NCI-H2081 treated with DMSO at 0.1 percent for 48 hours (cell line): ENCODE measurements at places on chromosomes 3 and 15.

- DNase-seq = no peak
Measured at GRCh38 chr3:177451864-177452830, 254.9 kb upstream of the TBL1XR1 start.

DNA sequence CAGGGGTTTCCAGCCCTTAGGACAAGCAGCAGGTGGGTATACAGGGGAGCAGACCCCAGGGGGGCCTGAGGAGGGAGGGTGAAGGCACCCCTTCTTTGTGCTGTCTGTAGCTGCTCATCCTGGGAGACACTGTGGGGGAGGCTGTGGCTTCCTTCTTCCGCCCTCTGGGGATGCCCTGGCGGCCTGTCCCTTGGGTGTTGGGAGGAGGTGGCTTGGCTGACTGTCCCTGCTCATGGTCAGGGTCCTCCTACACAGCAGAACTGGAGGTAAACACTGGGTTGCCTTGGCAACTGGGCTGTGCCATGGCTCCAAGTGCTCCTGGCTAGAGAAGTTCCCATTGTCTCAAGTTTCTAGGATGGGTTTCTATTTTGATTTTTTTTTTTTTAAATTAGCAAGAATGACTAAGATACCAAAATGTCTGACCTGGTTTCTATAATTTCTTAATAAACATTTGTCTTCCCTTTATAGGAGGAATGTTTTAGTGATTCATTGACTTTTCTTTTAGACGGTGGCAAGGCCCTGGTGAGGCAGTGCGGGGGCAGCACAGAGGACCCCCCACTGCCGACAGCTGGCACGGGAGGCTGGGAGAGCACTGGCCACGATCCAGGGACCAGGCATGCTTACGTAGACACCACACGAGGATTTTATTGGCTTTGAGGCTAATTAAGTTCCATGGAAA lies 12.4 kb downstream of the KLF13 start:
- DNase-seq = no peak

DNA sequence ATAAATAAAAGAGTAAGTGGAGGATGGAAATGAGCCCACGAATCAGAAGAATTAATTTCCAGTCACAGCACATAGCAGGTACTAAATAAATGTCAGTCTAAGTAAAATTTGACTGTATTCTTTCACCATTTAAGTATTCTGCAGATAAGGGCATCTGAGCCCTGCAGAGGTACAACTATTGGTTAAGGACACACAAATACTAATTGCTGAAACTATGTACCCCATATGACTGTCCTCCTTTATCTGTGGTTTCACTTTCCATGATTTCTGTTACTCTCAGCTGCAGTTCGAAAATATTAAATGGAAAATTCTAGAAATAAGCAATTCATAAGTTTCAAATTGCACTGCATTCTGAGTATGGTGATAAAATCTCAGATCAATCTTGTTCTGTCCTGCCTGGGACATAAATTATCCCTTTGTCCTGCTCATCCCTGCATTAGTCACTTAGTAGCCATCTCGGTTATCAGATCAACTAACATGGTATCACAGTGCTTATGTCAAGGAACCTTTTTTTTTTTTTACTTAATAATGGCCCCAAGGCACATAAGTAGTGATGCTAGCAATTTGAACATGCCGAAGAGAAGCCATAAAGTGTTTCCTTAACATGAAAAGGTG lies 95.1 kb downstream of the LSAMP start:
- no peak for DNase-seq

GRCh38 chr3:195809291-195809785 lies 2.4 kb downstream of the MUC4 start:
- no peak for DNase-seq

GRCh38 chr3:131988209-131988608 lies 46.6 kb downstream of the CPNE4 start:
- DNase-seq = no peak

GRCh38 chr15:59400103-59400813 lies 27.6 kb upstream of the MYO1E start:
- DNase-seq = no peak

GRCh38 chr3:20136231-20136630 lies 49.8 kb downstream of the SGO1 start:
- no peak for DNase-seq

DNA sequence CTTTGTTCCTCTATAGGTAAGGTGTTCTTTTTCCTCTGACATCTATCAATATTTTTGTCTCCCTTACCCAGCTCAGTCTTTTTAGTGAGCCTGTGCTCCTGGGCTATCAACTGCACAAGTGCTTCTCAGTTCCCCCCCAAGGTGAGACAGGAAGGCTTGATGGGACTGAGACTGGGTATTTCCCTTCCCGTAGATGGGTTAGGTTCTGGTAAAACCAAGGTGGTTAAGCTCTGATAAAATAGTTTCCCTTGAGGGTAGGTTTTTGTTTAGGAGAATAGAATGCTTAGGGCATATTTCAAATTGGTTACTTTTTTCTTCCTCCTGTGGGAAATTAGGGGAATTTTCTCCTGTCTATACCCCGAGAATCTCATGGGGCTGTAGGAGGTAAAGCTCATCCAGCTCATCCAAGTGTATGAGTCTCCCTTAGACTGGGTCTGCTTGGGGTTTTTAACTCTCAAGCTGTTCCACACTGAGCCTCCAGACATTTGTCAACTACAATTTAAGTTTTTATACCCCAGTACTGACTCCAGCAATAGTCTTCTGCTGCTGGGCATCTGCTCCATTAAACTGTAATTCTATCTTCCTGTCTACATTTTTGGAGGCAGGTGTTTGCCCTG lies 44.9 kb downstream of the OXSR1 start:
- DNase-seq = no peak

DNA sequence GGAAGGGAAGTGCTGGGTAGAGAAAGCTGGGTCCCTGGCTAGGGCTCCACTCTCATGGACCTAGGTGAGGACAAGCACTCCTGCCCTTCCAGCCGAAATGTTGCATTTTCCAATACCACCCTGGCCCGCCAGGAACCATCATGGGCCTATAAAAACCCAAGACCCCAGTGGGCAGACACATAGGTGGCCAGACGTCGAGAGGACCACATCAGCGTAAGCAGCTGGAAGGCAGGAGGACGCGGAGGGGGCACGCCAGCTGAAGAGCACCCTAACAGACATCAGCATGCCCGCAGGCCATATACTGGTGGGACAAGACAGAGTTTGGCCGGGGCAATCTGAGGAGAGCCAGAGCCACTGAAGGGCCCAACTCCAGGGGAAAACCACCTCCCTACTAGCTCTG lies 98.3 kb downstream of the GBE1 start:
- DNase-seq = no peak

- no peak for DNase-seq
Measured at GRCh38 chr3:49535971-49536874, 18.1 kb upstream of the BSN start.

GRCh38 chr3:149095487-149095886 lies 9.2 kb upstream of the HLTF start:
- DNase-seq = no peak

DNA sequence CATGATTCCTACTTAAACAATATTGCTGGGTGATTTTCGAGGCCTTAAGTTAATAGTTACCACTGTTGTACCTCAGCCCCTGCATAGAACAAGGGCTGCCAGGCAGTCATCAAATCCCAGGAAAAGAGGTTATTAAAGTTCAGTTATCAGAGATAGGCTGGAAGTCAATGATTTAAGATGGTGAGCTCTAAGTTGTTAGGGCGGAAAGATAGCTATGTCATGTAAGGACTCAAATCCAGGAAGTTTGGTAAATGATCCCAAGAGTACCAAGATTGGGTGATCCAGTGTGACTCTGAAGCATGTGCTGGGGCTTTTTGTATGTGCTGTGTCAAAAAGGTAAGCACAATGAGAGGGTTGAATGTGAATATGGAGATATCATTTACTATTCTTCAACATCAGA lies 287.9 kb downstream of the NLGN1 start:
- DNase-seq = no peak

- no peak for DNase-seq
Measured at GRCh38 chr3:90076136-90076535, 968.7 kb downstream of the EPHA3 start.

DNA sequence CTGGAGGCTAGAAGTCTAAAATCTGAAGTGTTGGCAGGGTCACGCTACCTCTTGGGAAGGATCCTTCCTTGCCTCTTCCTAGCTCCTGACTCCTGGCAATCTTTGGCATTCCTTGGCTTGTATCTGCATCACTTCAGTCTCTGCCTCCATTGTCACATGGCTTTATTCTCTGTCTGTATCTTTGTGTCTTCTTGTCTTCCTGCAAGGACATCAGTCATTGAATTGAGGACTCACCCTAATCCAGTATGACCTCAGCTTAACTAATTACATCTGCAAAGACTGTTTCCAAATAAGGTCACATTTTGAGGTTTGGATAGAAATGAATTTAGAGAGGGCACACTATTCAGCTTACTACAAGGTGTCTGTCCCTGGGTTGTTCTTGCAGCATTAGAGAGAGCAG lies 31.1 kb upstream of the UTS2B start:
- no peak for DNase-seq

GRCh38 chr3:113252553-113252952 lies 41.2 kb downstream of the BOC start:
- no peak for DNase-seq

DNA sequence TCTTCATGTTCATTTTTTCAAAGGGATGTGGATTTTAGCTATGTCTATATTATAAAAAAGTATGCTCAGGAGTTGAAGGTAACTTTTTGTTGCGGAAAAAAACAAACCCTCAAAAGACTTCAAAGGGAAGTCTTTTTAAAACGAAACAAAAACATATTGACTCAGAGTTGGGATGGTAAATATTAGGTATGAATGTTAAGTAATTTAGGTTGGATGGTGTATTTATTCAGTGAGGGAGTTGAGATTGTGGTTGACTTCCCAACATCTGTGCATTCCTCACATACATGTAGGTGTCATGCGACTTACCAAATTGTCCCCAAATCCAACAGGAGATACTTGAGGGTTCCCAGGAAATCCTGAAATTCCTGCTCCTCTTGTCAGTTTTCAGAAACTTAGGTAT lies 32.7 kb upstream of the PLSCR5 start:
- DNase-seq = no peak

GRCh38 chr3:78353231-78353630 lies 1313.3 kb downstream of the ROBO2 start:
- no peak for DNase-seq

DNA sequence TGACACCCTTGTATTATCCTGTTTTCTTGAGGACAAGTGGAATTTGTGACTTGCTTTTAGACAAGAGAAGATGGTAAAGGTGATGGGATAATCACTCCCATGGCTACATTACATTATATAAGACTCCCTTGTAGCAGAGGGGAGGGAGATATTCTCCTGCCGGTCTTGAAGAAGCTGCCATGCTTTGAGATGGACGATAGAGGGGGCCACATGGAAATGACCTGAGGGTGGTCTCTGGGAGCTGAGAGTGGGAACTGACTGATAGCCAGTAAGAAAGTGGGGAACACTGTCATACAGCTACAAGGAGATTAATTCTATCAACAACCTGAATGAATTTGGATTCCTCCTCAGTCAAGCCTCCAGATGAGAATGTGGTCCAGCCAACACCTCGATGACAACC lies 540.1 kb downstream of the NTRK3 start:
- DNase-seq = no peak

GRCh38 chr3:77394046-77394445 lies 354.1 kb downstream of the ROBO2 start:
- DNase-seq = no peak

- DNase-seq = no peak
Measured at GRCh38 chr15:90520365-90520764, 9.4 kb upstream of the CRTC3 start.

DNA sequence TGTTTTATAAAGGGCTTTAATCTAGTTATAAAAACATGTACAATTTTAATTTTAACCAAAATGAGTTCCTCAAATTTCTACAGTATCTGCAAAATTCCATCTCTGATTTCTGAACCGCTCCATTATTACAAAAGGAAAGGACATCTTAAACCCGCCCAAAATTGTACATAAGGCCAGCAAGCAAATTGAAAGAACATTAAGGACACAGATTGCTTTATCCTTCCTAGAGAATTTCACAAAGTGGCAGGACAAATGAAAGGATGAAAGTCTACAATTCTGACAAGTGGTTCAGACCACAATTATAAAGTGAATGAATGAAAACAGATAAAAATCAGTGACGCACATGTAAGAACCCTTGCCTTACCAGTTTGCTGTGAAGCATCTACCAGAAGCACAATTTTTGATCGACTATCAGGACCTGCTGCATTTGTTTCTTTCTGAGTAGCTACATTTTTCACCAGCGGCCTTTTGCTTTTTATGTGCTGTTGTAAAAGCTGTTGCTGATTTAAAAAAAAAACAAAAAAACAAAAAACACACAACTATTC lies 13.6 kb downstream of the SECISBP2L start:
- DNase-seq = no peak

- DNase-seq = no peak
Measured at GRCh38 chr3:150236316-150237082, 171.6 kb upstream of the TSC22D2 start.

- DNase-seq = no peak
Measured at GRCh38 chr15:28208583-28208982, 109.5 kb upstream of the OCA2 start.

DNA sequence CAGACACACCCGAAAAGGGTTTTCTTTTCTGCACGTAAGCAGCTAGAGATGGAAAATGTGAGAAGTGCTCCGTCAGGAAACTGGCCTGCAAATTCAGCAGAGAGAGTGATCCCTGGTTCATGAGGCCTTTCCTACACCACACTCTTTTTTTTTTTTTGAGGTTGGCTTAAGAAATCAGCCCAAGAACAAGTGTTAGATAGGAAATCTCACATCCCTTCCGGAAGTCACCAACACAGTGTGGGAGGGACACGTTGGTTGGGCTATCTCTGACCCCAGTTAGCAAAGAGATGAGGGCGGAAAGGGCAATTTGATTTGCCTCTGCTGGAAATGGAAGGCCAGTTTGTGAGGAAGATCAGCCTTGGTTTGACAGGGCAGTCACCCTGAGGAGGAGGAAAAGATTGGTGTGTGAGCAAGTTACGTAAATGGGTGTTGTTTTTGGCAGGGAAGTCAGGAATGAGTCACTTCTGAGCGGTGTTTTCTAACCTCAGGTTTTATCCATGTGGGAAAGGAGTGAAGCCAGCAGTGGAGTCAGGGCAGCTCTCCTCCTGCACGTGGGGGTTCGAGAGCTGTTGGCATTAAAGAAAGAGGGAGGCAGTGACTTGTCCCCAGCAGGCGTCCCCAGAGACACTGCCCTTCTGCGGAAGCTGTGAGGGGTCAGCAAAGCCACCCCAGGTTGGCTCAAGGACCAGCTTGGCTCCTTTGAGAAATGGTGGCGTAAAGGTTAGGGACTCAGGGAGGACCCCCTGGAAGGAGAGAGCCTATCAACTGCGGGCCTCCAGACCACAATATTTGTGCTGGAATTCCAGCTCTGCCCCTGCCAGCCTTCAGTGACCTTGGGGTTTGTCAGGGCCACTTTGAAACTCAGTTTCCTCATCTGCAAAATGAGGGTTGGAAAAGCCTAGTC lies 237.6 kb upstream of the BHLHE40 start:
- no peak for DNase-seq

DNA sequence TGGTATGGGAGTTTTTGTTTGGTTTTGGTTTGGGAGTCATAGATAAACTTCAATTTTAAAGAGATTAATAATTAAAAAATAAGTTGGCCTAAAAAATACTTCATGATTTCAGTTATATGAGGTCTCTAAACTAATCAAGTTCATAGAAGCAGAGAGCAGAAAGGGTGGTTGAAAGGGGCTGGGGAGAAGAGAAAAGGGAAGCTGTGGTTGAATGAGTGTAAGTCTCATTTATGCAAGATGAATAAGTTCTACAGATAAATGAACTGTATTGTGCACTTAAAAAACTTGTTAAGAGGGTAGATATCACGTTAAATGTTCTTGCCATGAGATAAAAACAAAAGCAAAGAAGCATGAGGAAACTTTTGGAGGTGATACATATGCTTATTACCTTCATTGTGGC lies 188.7 kb downstream of the NSUN3 start:
- no peak for DNase-seq
